ENCODE measurements at places on chromosomes 2 and 18.
A peak's percentile ranks its signal among the peaks of the same experiment; 100 is the strongest.

GRCh38 chr2:60416221-60417008 lies 137.0 kb downstream of the BCL11A start:
- DNase-seq: peak; percentile 30

- no peak for DNase-seq
Measured at GRCh38 chr18:76914314-76914713, 92.0 kb downstream of the ZNF236 start.

GRCh38 chr18:65016631-65017371 lies 734.0 kb upstream of the CDH7 start:
- no peak for DNase-seq

DNA sequence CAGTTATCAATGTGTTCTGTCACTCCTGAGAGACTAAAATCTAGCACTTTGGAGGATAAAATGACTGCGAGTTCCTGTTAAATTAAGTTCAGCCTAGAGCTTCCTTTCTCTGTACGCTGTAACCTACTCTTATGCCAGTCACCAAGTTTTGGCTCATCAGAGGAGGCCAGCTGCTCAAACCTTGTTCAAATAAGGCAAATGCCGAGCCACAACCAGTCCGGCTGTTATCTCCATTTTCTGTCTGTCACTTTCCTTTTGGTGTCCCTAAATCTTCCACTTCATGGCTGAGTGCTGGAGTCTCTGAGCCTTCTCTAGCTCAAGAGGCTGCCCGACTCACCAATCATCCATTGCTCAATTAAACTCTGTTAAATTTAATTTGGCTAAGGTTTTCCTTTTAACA lies 33.5 kb upstream of the PXDN start:
- DNase-seq: no peak

DNA sequence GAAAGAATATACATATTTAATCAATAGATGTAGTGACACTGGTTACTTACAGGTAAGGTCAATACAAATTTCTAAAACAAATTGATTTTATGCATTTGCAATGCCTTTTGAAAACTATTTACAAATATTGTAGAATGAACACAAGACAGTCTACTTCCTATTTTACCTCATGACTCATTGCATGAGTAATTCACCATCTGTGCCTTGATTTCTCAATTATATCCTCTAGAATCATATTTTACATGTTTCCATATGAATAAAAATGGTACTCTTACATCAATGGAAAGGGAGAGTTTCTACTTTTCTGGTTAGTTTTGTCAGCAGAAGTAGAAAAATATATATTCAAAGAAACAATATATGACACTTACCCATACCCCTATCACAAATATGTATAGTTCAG lies 203.8 kb upstream of the CDH7 start:
- DNase-seq: no peak

DNA sequence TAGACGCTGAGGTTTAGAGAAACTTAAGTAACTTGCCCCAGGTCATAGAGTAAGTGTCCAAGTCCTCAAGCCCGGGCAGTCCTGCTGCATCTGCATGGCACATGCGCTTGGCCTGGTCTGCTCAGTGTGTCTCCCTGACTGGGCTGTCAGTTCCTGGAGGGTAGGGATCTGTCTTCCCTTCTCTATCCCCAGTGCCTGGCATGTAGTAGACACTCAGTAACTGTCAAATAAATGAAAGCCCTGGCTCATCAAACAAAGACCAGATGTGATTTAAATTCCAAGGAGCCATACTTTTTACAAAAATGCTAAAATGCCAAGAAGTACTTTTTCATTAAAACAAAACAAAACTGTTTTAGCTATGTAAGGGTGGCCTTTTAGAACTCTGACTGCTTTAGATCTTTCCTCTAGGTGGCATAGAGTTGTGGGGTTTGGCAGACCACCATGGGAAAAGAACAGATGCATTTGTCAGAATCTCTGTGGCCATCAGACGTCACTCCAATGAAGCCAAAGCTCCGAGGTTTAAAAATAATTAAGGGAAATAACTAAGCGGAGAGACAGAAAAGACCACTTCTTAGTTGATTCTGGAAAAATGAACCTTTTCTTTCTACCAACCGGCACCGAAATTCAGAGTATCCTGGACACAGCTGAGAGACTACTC lies 34.0 kb downstream of the EPAS1 start:
- no peak for DNase-seq

GRCh38 chr2:55107436-55107835 lies 57.2 kb upstream of the RTN4 start:
- no peak for DNase-seq

- no peak for DNase-seq
Measured at GRCh38 chr2:150141226-150142001, 346.1 kb downstream of the RND3 start.

DNA sequence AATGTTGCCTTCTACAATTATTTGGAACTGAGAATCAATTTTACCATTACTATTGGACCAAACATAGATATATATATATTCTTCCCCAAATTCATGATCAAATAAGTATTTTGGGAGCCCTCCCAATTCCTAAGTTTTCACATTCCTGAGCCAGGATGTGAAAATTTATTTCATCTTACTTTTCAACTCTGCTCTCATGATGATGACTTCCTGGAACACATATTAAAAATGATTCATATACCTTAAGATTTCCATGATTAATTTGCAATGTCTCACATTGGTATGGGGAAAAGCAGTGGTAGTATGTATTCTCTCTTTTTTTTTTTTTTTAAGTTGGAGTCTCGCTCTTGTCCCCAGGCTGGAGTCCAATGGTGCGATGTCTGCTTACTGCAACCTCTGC lies 596.1 kb upstream of the ZEB2 start:
- no peak for DNase-seq

- DNase-seq: no peak
Measured at GRCh38 chr2:239824866-239825704, 200.1 kb downstream of the NDUFA10 start.
